ENCODE measurements at places on chromosomes 7 and 10. TPM values are rescaled to one million over a fixed set of nuclear protein-coding genes. Genes with fewer than 3 reads are reported as not detected.

DNA sequence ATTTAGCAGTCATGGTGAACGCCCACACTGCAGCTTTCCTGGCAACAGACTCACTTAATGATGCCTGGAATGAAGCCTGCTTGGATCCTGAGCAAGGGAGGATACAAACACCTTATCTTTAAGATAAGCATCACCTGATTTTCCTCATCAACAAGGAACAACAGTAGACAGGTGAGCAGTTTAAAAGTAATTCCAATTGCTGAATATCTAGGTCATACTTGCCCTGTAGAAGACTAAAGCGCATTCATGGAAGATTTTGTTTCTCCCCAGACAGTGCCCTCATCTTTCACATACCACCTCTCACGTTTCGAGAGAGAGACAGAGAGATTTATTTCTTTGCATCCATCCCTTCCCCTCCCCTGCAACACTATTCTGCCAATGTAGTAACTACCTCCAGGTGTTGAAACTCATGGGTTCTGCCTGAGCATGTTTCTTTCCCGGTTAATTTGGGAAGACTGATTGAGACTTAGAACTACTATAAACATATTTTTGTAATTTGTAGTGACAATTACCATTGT, 660.7 kb downstream of the PARD3 start:
- no peak for DNase-seq

- DNase-seq = no peak
These were observed 58.7 kb downstream of the ZRANB1 start for GRCh38 chr10:125000366-125001312.

Gene FMC1
- 10.9 TPM for total RNA-seq

Gene HOXA10
- total RNA-seq = not detected

Gene TLL2
- total RNA-seq = 0.72 TPM

Data from GM12878 (cell line).